ENCODE measurements at places on chromosomes 1 and 21.

- DNase-seq, result no peak
Observed at GRCh38 chr1:186974774-186975181, 146.0 kb downstream of the PLA2G4A start.

- DNase-seq, result no peak
Observed at GRCh38 chr21:45153358-45154318, 79.3 kb downstream of the ADARB1 start.

DNA sequence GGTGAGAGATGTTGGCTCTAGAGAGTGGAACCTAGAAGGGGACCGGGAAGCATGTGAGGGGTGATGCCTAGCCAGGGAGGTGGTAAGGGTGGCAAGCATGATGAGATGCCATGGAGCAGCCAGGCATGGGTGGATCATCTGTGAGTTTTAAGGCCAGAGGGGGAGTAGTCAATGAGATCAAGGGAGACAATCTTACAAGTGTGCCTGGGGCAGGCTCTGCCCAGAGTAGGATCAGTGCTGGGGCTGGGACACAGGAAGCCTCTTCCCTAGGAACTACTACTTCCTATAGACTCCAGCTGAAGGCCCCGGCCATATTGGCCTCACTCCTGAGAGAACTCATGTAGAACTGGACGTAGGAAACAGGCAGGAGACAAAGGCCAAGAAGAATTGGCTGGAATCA, 192.4 kb upstream of the CSF3R start:
- DNase-seq, result no peak

GRCh38 chr1:71285529-71285928, 204.7 kb upstream of the ZRANB2 start:
- DNase-seq, result no peak

DNA sequence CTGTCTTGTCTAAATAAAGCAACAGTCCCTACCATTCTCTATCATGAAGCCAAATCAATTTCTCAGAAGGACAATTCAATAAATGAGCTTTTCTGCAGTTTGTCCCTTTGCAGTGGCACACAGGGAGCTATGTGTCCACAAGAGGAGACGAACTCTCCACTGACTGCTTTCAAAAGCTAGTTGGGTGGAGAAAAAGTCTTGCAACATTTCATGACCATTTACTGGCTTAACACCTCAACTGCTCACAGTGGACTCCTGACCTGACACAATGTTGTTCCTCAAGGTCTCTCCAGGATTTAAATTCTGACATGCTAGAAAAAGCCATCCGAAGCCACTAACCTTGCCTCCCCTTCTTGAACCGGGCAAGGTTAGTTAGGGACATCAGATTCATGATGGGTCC, 111.7 kb downstream of the TIAM1 start:
- no peak for DNase-seq

- no peak for DNase-seq
Observed at GRCh38 chr1:222015686-222016085, 273.8 kb upstream of the DUSP10 start.

DNA sequence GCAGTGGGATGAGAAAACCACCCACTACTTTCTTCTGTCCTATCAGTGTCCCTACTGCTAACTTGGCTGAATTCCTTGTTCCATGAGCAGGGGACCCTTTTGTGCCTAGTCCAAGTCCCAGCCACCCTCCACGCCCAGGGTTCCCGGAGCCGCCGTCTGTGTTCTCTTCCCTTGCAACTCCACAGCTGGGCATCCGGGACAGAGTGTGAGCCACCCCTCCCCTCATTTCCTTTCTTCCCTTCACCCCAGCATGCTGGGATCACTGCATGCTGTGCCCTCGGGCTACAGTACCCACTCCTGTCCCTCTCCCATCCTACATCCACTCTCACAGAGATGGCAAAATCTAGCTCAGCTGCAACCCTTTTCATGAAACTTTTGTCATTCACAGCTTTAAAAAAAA, 44.5 kb downstream of the PGBD5 start:
- no peak for DNase-seq

DNA sequence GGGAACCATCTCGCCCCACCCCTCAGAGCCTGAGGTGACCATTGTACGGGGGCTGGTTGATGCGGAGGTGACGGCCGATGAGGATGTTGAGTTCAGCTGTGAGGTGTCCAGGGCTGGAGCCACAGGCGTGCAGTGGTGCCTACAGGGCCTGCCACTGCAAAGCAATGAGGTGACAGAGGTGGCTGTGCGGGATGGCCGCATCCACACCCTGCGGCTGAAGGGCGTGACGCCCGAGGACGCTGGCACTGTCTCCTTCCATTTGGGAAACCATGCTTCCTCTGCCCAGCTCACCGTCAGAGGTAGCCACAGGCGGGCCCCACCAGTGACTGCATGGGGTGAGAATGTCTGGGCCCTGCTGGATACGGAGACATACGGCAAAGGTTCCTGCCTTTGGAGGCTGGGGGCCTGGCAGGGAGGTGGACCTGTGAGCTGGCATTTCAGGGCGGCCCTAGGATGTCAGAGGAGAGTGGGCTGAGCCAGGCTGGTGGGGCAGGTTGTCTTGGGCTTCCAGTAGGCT, 98.5 kb downstream of the TRIM11 start:
- no peak for DNase-seq

DNA sequence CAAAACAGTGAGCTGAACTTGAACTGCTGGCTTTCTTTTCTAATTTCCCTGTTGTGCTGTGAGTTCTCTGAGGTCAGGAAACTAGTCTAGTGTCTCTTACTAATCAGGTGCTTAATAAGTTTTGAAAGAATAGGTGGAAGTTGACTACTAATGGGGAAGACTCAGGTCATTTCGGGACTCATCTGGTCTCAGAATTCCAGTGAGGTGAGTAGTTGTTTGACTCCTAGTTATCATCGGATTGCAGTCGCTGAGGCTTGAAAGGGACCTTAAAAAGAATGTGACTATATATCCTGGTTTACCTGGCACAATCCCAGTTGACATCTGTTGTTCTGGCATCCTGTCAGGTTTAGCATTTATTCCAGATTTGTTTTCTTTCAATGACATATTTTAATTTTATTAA, 81.4 kb upstream of the SPAG17 start:
- DNase-seq, result no peak
